ENCODE measurements at places on chromosomes 7 and 10. TPM values are rescaled to one million over a fixed set of nuclear protein-coding genes. Genes with fewer than 3 reads are reported as not detected.

GRCh38 chr10:3503299-3503698, 281.7 kb downstream of the KLF6 start:
- no peak for DNase-seq

GRCh38 chr10:107206833-107207232, 42.3 kb upstream of the SORCS1 start:
- no peak for DNase-seq

- DNase-seq: no peak
Measured at GRCh38 chr10:103960103-103960502, 6.8 kb upstream of the SLK start.

Gene DRGX
- polyA plus RNA-seq: not detected

DNA sequence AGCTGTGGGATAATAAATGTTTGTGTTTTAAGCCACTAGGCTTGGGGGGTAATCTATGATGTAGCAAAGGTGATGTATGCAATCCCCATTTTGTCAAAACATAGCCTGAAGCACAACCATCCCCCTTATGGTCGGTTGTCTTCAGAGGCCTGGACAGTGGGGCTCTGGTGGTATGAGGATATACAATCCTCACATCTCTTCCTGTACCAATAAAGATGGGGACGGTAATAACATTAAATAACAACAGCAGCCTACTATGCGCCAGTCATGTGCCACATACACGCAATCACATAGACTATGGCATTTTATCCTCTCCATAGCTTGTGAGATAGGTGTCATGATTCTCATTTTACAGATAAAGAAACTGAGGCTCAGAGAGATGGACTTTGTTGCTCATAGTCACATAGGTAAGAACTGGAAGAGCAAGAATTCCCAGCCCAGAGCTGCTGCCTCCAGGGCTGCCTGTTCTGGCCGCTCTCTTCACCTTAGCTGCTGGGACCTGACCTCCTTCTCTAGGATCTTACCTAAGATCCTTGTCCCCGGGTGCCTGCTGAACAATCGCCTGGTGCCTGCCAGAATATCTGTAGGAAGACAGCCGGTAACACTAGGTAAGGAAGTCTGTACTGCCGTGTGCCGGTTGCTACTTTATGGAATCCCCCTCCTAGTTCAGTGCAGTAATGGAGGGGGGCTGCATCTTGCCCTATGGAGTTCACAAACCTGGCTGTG, 108.6 kb downstream of the ARHGAP22 start:
- no peak for DNase-seq

DNA sequence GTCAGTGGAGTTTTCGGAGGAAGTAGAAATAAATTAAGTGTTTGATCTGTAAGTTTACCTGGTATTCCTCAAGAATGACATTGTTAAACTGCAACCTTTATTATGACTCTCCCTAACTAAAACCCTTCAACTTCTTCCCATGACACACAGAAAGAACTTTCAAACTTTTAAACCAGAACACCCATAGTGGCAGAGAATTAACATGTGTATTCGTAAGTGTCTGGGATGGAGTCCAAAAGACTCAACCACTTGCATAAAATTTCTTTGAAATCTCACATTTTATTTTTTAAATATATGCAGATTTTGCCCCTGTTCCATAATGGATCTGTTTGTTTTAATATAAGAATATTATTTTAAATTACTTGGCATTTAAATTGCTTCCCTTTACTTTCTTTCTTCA, 54.6 kb upstream of the PLXNA4 start:
- DNase-seq: no peak

DNA sequence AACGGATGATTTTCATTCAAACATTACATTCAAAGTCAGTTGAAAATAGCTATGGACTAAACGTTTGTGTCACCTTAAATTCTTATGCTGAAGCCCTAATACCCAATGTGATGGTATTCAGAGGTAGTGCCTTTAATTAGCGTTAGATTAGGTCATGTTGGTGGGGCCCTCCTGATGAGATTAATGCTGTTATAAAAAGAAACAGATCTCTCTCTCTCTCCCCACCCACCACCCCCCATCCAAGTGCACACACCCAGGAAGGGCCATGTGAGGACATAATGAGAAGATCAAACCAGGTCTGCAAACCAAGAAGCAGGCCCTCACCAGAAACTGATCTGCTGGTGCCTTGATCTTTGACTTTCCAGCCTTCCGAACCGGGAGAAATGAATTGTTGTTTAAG, 44.2 kb downstream of the ZNF438 start:
- DNase-seq: no peak

GRCh38 chr10:10644676-10645385, 372.8 kb upstream of the CELF2 start:
- no peak for DNase-seq

- no peak for DNase-seq
Measured at GRCh38 chr10:79184145-79184625, 115.4 kb downstream of the ZMIZ1 start.

GRCh38 chr10:20922033-20922432, 24.9 kb upstream of the NEBL start:
- DNase-seq: no peak

- DNase-seq: no peak
Measured at GRCh38 chr7:126213876-126214275, 1038.9 kb downstream of the GRM8 start.

DNA sequence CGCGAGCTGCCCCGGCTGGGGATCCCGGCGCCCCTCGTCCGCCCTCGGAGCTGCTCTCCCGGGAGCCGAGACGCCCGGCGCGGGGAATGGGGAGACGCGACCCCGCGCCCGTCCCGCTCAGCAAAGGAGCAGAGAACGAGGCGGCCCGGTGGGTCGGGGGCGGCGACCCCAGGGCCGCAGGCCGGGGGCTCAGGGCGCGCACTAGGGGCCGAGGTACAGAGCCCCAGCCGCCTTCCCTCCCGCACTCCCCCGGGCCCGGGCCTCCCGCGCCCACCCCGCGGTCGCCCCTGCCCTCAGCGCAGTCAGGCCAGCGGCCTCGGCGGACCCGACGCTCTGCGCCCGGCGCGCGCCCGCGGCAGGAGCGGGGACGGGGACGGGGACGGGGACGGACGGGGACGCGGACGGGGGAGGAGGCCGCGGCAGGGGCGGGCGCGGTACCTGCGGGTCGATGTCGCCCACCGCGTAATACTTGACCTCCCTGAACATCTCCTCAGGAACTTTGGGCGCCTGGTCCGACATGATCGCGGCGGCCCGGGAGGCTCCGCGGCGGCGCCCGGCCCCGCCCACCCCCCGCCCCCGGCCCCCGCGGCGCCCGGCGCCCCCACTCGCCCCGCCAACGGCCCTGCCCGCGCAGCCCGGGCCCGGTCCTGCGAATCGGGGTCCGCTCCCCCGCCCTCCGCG, 373 bp downstream of the PAXIP1 start:
- DNase-seq: peak; percentile 50

GRCh38 chr10:92385831-92386230, 94.9 kb downstream of the MARCHF5 start:
- DNase-seq: no peak

Gene EN2
- not detected for polyA plus RNA-seq

GRCh38 chr7:30559611-30560010, 35.1 kb upstream of the GARS1 start:
- peak; percentile 35 for DNase-seq

Gene EXOC6
- 17.5 TPM for polyA plus RNA-seq

Measured in left lung (tissue), 14 donors.